ENCODE measurements at places on chromosomes 5 and 9.
A peak's percentile ranks its signal among the peaks of the same experiment; 100 is the strongest.

DNA sequence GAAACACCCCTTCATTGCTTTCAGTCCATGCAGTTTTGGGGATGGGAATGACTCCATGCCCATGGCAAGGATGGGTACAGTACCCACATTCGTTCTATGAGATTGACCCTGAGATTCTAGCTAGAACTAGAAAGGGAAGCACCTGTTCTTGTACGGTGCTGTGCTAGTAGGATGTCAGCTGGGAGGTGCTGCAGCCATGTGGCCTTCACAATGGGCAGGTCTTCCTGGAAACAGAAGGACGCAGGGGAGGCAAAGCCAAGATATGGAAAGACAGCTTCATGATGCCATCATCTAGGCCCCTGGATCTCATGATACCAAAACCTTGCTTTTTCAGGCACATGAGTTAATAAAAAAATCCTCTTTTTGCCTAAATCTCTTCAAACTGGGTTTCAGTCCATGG is 10.5 kb upstream of the FGF1 start:
- H3K4me3 ChIP-seq: no peak overlapping the region
- H3K27me3 ChIP-seq: no peaks in the 10 kb centered on the region
- no peak for DNase-seq
- peak overlapping the region; percentile 86 for H3K27ac ChIP-seq
- H3K36me3 ChIP-seq: no peaks in the 10 kb centered on the region
- H3K4me1 ChIP-seq: peaks cover 11% of the 10 kb centered on the region

GRCh38 chr5:1767524-1768282 is 31.9 kb downstream of the MRPL36 start:
- no peaks in the 10 kb centered on the region for H3K27me3 ChIP-seq
- no peaks in the 10 kb centered on the region for H3K4me1 ChIP-seq
- DNase-seq: peak; percentile 31
- H3K4me3 ChIP-seq: no peak overlapping the region
- no peak overlapping the region for H3K27ac ChIP-seq
- no peaks in the 10 kb centered on the region for H3K36me3 ChIP-seq

DNA sequence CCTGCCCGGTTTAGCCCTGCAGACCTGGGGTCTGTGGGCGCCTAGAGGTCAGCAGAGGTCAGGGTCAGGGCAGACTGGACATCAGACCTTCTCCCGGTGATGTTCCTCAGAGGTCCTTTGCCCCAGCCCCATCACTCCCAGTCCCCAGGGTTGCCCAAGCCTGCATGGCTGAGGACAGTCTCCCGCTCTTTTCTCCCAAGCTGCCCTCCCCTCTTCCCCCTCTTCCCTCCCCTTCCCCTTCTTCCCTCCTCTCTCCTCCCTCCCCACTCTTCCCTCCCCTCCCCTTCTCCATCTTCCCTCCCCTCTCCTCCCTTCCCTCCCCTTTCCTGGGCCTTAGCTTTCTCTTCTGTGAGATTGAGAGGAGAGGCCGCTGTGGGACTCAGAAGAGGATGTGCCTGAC is 10.4 kb downstream of the LHX3 start:
- no peak overlapping the region for H3K4me3 ChIP-seq
- peaks cover 100% of the 10 kb centered on the region for H3K27me3 ChIP-seq

GRCh38 chr5:6823996-6824395 is 110.8 kb downstream of the TENT4A start:
- H3K27ac ChIP-seq: no peak overlapping the region
- no peaks in the 10 kb centered on the region for H3K27me3 ChIP-seq
- no peaks in the 10 kb centered on the region for H3K36me3 ChIP-seq
- no peak for DNase-seq
- H3K4me1 ChIP-seq: no peaks in the 10 kb centered on the region
- no peak overlapping the region for H3K4me3 ChIP-seq

GRCh38 chr5:123283031-123283430 is 140.2 kb downstream of the CEP120 start:
- no peak overlapping the region for H3K27ac ChIP-seq
- H3K4me3 ChIP-seq: no peak overlapping the region
- no peaks in the 10 kb centered on the region for H3K36me3 ChIP-seq
- H3K27me3 ChIP-seq: no peaks in the 10 kb centered on the region
- no peak for DNase-seq

DNA sequence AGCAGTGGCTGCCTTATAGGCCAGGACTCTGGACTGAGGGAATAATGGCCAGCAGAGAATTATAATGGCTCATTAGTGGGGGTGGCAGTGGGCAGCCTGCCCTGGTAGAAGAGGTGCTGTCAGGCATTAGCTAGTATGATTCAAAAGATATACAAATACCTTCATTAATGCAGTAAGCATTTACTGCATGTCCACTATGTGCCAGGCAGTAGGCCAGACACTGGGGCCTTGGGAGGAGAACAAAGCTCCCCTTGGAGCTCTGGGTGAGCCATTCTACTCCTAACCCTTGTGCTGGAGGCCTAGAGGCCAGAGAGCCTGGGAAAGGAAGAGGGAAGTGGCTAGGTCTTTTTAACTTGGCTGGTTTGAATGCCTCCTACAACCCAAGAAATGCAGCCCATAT is 2.0 kb upstream of the GARNL3 start:
- no peak for DNase-seq
- no peak overlapping the region for H3K4me3 ChIP-seq
- no peaks in the 10 kb centered on the region for H3K4me1 ChIP-seq
- no peak overlapping the region for H3K27ac ChIP-seq

DNA sequence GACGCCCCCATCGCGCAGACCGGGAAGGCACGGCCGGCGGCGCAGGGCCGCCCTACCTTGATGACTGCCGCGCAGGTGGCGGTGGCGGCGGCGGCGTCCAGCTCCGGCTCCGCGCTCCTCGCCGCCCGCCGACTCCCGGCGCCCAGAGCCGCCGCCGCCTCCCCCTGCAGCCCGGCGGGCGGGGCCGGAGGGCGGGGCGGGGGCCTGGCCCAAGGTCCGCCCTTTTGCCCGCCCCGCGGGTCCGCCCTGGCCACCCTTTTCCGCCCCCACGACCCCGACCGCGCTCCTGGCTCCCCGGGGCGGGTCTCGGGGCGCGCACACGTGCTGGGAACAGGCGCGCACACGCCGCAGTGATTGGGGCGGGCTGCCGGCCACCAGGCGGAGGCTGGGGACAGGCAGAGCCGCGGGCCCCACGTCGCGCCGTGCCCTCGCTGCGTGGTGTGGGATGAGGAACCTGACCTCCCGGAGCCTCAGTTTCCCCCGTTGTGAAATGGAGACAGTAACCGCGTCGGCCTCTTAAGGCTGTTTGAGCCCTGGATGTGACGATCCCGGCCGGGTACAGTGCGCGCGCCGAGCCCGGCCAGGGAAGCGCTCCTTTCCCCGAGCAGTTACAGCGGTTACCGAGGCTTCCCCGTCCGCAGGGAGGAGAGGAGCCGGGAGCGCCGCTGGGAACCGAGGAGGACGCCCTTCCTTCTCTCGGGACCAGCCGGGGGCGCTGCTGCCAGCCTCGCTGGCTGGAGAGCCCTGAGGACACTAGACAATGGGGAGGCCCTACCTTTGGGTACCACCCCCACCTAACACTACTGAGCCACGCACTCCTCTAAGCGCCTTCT is at the start of gene CORO2A:
TSS of gene CORO2A (minus strand) at position 135 of the 833 bp plus-strand sequence. CDS start 34,977 bp downstream, outside the sequence.
- H3K27me3 ChIP-seq: no peaks in the 10 kb centered on the region
- peak within 1 kb of the TSS; percentile 82 for H3K4me3 ChIP-seq
- DNase-seq: no peak
- H3K27ac ChIP-seq: peak within 1 kb of the TSS; percentile 87
- H3K4me1 ChIP-seq: peaks cover 7% of the 10 kb centered on the region
- H3K36me3 ChIP-seq: no peaks in the 10 kb centered on the region

Measured in breast epithelium (tissue), 4 donors.